ENCODE measurements at places on chromosomes 12 and 14.

DNA sequence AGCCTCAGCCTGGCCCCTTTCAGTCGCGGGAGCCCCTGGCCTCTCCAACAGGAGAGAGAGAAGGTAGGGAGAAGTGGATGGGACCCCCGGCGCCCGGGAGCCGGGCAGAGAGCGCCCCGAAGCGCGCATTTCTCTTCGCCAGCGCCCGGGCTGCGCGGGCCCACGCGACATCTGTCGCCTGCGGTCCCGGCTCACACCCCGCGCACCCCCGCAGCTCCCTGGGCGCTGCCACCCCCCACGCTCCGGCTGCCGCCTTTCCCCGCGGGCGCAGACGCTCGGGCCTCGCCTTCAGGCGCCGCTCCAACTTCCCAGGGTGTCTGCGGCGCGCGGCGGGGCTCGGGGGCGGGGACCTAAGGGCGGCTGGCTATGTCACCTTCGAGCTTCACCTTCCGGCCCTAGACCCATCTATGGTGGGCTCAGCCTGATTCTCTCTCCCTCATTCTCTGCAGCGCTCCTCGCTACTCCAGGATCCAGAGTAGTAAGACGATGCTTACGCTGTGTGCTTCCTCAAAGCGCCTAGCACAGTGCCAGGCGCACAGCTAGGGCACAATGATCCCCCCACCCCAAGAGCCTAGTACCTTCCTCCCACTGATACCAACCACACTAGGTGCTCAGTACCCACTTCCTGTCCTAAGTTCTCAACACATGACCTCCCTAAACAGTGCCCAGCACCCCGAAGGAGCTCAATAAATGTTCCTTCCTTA is 1.6 kb downstream of the HRK start:
- DNase-seq: no peak

- no peak for DNase-seq
Observed at GRCh38 chr14:78414172-78414571, 244.0 kb downstream of the NRXN3 start.

DNA sequence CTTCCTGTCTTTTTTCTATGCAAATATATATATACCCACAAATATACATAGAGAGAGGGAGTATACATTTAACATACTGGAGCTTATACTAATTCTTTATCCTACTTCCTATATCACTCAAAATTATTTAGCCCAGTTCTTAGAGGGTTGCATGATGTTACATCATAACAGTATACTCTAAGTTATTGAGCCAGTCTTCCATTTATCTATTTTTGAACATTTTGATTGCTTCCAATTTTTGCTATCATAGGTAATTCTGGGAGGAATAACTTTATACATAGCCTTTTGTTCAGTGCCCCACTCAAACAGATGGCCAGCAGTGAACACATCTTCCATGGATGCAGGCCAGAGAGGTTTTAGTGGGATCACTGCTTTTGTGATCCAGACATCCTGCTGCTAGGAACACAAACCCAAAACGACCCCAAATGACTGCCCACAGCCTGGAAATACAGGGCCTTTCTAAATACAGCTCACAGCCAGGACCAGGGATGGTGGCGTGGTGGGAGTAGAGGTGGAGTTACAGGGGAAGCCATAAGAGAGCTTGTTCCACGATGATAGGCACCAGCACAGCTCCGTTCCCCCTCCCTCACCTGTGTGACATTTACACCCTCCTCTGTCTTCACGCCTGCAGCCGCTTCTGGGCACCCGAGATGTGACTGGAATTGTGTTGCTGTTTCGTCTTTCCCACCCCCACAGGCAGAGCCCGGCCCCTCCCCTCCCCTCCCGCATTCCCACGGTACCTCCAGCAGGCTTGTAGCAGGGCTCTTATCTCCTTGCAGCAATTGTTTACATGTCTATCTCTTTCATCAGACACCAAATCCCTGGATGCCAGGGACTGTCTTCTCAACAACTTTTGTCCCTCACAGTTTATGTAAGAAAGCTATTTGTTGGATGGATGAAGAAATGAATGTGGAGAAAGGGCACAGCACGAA is 30.7 kb upstream of the HDAC7 start:
- no peak for DNase-seq

DNA sequence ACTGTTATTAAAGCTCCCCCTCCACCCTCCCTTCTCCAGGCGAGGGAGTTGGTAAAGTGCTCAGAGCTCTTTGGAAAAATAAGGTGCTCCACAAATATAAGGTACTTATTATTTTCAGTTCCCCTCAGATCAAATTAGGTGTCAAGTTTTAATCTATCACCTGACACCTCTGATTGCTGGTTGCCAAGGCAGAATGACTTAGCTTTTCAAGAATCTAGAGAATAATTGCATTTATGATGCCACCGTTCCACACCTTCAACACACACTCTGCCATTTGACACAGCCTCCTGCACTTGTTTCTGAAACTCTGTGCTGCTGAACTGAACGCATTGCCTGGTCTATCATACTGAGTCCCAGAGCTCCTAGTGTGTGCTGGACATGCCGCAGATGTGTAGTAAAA is 128.6 kb downstream of the CRACR2A start:
- DNase-seq: no peak

DNA sequence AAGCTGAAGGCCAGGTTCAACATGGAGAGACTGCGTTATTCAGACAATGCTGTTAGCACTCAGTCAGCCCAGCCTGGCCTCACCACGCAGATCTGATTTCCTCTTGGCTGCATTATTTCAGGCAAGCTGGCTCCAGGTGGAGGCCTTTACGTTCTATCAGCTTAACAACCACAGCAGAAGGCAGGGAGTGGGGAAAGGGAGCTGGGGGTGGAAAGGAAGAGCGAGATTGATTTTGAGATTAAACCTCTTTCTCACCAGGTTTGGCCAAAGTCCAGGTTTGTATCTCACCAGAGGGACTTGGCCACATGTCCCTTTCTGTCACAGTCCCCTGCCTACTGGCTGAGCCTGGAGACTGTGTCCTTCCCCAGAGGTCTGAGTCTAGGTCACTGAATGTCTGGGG is 543.7 kb upstream of the TMEM132C start:
- no peak for DNase-seq

DNA sequence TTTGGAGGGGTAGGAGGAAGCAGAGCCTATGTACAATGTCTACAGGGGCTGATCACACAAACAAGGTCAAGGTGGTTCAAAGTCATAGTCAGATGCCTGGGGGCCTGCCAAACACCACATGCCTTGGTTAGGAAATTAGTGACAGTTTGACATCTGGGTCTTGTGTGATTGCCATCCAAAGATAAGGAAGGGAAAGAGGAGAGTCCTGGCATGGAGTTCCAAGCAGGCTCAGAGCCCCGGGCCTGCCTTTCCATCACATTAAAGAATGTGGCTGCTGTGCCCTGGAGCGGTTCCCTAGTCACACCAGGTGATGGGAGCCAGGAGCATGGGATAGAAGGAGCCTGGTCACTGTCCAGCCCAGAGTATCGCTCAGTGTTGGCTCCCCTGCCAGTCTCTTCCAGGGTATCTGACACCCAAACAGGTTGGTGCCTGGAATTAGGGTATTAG is 53.6 kb upstream of the BCL2L14 start:
- DNase-seq: no peak

GRCh38 chr14:88325883-88326282 is 2.8 kb upstream of the KCNK10 start:
- DNase-seq: no peak

DNA sequence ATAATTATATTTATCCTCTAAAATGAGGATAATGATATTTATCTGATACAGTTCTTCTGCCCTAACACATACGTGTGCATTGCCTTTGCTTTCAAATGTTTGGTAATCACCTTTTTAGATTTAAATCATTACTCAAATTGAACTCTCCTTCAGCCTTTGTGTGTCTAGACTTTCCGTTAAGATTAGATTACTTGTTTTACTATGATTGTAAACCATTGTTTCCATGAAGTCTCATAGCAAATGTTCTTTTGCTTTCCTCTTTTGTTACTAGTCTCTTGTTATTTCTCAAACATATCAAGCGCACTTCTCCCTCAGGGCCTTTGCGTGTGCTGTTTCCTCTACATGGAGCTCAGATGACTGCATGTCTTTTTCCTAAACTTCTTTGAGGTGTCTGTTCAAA is 63.7 kb downstream of the ETV6 start:
- no peak for DNase-seq

- no peak for DNase-seq
Observed at GRCh38 chr12:115398311-115398781, 714.4 kb upstream of the TBX3 start.

DNA sequence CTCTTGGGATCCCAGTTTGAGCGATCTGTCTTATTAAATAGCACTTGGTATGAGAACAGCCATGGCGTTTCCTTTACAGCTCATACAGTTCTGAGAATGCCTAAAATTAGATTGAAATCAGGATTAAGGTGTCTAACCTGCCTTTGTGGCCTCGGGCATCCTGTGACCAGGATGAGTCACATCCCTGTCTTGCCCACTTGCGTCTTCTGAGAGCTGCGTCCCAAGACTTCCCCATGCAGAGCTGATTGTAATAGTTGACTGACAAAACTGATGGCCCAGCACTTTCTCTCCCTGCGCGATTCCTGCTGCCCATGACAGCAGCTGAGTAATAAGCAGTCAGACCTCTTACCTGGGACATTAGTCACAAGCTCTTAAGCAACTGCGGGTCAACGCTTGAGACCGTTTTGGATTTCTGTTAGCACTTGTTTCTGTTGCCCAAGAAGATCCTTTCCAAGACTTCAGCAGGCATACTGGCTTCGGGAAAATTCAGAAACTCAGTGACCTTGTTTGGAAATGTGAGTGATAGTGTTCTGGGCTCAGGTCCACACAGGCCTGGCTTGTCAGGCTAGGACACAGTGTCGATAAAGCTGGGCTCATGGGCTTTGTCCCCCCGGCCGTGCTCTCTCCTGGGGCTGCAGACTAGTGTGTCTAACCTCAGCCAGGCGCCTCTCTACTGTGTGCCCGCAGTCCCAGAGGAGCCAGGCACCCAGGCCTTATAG is 169.9 kb upstream of the HIF1A start:
- DNase-seq: peak; percentile 41

- no peak for DNase-seq
Observed at GRCh38 chr14:76762411-76763095, 1.3 kb downstream of the VASH1 start.

DNA sequence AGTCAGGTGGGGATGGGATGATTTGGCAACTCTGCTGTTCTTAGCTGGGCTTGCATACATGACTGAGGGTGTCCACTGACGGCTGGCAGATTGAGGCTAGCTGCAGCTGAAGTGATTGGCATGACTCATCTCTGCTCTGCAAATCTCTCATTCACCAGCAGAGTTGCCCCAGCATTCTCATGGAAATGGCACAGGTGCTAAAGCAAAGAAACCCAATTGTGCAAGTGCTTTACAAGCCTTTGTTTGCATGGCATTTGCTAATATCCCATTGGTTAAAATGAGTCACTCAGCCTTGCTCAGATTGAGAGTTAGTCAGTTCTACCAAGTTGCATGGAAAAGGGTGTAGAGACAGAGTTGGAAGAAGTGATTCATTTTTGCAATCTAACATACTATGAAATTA is 389.7 kb upstream of the FAR2 start:
- DNase-seq: no peak

GRCh38 chr14:102911991-102912761 is 10.3 kb upstream of the AMN start:
- no peak for DNase-seq

GRCh38 chr12:9925705-9926393 is 6.3 kb downstream of the CLEC2A start:
- DNase-seq: no peak

DNA sequence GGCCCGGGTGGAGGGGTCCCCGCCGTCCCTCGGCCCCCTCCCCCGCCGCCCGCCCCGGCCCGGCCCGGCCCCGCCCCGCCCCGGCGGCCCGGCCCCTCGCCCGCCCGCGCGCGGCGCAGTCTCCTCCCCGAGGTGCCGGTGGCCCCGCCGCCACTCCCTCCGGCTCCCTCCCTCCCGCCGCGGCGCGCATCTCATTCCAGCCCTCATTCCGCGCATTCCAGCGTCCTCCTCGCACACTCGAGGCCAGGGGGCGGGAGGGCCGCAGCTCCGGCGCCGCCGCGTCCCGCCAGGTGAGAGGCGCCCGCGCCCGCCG is at the start of gene TEAD4:
Gene TEAD4, plus strand, starts transcription at position 206 of the 313 bp plus-strand sequence.
- no peak for DNase-seq

- no peak for DNase-seq
Observed at GRCh38 chr14:27190296-27190695, 592.5 kb upstream of the NOVA1 start.

- DNase-seq: no peak
Observed at GRCh38 chr14:81521356-81521755, 12.3 kb downstream of the SEL1L start.

DNA sequence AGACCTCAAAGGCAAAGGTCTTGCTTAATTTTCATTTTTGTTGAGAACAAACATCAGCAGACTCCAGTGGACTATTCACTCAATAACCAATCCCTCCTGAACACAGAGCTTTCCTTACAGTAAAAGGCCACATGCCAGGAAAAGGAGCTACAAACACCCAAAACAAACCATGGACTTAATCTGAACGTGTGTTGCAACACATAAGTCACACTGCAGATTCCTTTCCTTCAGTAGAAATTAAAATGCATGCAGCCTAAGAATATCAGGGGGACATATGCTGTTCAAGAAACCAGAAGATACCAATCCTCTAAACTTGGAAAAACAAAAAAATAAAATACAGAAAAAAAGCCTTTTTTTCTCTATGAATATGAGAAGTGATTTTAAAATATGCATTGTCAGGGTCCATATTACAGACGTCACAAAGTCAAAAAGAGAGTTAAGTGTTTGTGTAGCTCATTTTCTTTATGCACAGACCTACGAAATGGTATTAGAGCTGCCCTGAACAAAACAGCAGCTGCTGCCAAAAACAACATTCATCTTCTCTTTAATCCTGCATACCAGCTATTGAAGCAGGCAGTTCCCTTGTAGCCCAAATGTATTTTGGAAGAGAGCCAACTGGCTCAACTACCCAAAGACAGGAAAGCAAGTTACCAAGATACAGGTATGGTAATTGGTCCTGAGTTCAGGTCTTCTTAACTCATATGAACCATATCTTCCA is 26.2 kb downstream of the KITLG start:
- no peak for DNase-seq

DNA sequence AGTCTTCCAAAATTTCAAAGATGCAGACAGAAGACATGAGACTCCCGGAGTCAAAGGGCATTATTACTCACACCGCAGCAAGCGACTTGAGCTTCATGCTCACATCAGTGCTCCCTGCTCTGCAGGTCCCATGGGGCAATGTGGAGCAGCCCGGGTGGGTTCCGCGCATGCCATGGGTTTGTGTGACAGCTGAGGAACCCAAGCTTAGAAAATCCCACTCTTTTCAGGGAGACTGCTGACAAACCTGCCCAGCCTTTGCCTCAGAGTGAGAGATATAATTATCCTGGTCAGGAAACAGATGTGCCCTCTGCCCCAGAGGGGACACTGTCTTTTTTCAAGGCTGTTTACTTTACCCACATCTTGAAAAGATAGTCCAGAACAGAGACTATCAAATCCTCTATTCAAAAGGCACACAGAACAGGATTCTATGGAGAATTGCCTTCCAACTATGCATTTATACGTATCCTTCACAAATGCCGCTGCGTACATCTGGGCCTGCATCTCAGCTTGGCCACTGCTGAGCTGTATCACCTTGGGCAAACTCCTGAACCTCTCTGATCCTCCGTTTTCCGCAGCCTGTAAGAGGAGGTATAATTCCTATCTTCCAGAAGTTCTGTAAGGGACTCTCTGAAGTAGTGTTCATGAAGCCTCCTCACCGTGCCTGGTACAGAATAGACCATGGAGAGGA is 16.0 kb downstream of the C14orf132 start:
- DNase-seq: no peak

GRCh38 chr12:12562016-12562483 is 613 bp downstream of the DUSP16 start:
- no peak for DNase-seq

- DNase-seq: no peak
Observed at GRCh38 chr12:68189821-68190242, 30.3 kb upstream of the IFNG start.

- DNase-seq: no peak
Observed at GRCh38 chr12:22759769-22760674, 135.1 kb downstream of the ETNK1 start.

All from stimulated activated CD8-positive, alpha-beta memory T cell treated with anti-CD3 and anti-CD28 coated beads, Interleukin-4, amount 100 ng/mL, for 1 hour (primary cell).